ENCODE measurements at places on chromosomes 6 and 20.

- DNase-seq: no peak
Observed at GRCh38 chr20:58655328-58656107, 4.4 kb downstream of the STX16 start.

GRCh38 chr6:100203400-100203799 lies 209.4 kb upstream of the MCHR2 start:
- DNase-seq: no peak

- no peak for DNase-seq
Observed at GRCh38 chr6:24689964-24690363, 23.1 kb downstream of the ACOT13 start.

GRCh38 chr6:70557998-70558397 lies 8.7 kb upstream of the SDHAF4 start:
- no peak for DNase-seq

DNA sequence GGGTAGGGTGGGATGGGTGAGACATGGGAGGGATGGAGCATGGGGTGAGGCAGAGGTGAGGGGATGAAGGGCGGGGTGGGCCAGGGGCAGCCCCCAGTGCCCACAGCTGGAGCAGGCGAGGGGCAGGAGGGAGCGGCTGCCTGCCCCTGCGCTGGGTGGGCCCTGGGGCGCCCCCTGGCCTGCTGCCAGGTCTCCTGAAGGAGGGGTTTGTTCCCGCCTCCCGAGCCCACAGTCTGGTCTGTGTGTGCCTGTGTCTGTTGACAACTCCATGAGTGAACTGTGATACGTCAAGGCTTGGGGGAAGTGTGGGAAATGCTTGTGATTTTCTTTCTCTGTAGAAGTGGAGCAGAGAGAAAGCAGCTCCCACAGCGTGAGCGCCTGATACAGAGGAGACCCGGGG lies 10.9 kb upstream of the MRGBP start:
- no peak for DNase-seq

GRCh38 chr20:20503777-20504530 lies 136.1 kb downstream of the INSM1 start:
- no peak for DNase-seq

DNA sequence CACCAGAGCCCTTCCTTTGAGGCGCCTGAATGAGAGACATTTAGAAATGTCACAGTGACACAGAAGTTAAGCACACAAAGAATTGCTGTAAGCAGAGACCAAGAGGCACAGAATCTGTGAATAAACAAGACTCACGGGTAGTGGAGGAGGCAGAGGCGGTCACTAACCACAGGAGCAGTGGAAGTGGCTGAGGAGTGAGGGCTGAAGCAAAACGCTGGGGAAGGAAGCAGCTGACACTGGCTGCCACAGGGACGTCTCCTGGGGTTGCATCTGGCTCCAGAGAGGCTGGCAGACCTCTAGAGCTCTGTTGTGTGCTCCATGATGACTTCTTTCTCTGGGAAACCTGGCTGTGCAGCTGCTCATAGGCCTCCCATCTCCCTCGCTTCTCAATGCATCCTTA lies 65.0 kb upstream of the SLC2A12 start:
- no peak for DNase-seq

DNA sequence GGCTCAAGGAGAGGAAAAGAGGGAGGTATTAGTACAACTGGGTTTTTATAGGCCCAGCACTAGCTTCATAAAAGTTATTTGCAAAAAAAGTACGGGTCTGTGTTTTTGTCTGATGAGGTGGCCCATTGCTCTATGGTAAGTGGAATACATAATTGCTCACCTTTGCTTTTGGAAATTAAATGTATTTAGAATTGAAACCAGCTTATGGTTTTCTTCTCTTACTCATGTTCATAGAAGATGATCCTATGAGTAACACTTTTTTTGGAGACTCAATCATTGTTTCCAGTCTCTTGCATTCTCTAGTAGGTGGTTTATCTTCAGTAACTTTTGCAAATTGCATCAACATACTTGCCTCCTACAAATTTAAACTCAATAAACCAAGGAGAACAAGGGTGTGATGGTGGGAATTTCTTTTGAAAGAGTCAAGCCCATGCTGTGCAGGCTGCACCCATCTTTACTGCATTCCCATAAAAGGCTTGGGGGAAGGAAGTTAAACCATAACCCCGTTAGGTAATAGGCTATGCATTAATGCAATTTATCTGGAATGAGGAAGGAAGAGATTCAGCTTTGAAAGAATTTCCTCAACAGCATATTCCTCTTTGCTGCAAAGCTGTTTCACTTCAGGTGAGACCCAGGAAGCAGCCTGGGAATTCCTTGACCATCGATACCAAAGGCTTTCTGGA lies 48.5 kb upstream of the EDN1 start:
- DNase-seq: no peak

GRCh38 chr6:70375166-70375565 lies 38.1 kb upstream of the FAM135A start:
- DNase-seq: no peak

- peak; percentile 13 for DNase-seq
Observed at GRCh38 chr6:158019416-158019815, 37.8 kb downstream of the SYNJ2 start.

DNA sequence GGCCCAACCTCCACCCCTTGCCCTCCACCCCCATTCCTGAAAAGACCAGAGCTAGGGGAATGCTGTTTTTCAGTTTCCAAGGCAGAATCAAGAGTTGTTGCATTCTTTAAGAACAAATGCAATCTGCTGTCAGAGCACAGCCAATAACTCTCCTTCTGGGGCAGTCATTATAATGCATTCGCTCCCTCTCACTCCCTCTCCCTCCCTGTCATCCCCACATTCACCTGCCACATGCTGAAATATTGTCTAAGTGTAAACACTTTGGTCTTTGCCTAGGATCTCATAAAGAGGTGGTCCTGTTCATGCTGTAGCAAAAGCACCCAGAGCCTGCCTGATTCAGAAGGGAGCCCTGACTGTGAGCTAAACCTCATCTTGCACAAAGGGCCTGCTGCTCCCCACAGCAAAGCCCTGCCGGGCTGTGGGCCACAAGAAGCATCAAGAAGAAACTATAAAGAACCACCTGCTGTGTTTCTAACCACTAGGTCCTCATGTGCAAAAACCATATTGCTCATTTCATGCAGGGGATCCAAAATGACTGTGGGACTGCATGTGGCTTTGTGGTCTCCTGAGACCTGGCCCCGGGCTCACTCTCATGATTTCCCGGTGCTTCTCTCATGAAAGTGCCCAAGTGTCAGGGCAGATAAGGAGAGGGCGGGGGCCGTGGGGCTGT lies 85.6 kb downstream of the GPR6 start:
- no peak for DNase-seq

- peak; percentile 87 for DNase-seq
Observed at GRCh38 chr20:25247956-25248785, at the start of gene PYGB. Gene PYGB, plus strand, starts transcription at chr20:25248085. Its CDS starts 94 bp downstream, at chr20:25248179.

GRCh38 chr20:38217791-38218565 lies 42.6 kb downstream of the KIAA1755 start:
- DNase-seq: peak; percentile 65

Data from left ventricle myocardium superior (tissue), 1 donor.